ENCODE measurements at places on chromosomes 6 and 20. TPM values are rescaled to one million over a fixed set of nuclear protein-coding genes. Genes with fewer than 3 reads are reported as not detected.

The LY6G6D gene
- total RNA-seq, result not detected

The TRDN gene
- under 0.01 TPM for total RNA-seq

The COX7A2 gene
- total RNA-seq, result 247 TPM

The FERMT1 gene
- total RNA-seq, result 1.2 TPM

The RPP21 gene
- 23.2 TPM for total RNA-seq

The ZSCAN23 gene
- total RNA-seq, result 11.0 TPM

The YTHDF1 gene
- 20.4 TPM for total RNA-seq

The FAM83C gene
- not detected for total RNA-seq

The PTCHD4 gene
- total RNA-seq, result 28.1 TPM

The PRR18 gene
- under 0.01 TPM for total RNA-seq

The RAET1G gene
- total RNA-seq, result not detected

The ALDH8A1 gene
- total RNA-seq, result 3.3 TPM

The MAP7 gene
- total RNA-seq, result 5.7 TPM

The SIRPB2 gene
- total RNA-seq, result 0.82 TPM

The CTAGE9 gene
- not detected for total RNA-seq

The TRIM10 gene
- total RNA-seq, result under 0.01 TPM

The IPCEF1 gene
- total RNA-seq, result 10.6 TPM

The ZSCAN16 gene
- total RNA-seq, result 14.3 TPM

The PLN gene
- 0.82 TPM for total RNA-seq

The SPATS1 gene
- total RNA-seq, result 0.41 TPM

The SPINT4 gene
- not detected for total RNA-seq

The EMILIN3 gene
- total RNA-seq, result 1.6 TPM

The BPI gene
- total RNA-seq, result under 0.01 TPM

The PRDM1 gene
- 1.6 TPM for total RNA-seq

The ABHD16B gene
- total RNA-seq, result not detected

The SALL4 gene
- 0.41 TPM for total RNA-seq

The PFDN6 gene
- 31.0 TPM for total RNA-seq

The SRXN1 gene
- total RNA-seq, result 12.6 TPM

The CCDC167 gene
- total RNA-seq, result 17.5 TPM

The MICB gene
- total RNA-seq, result 0.41 TPM

The SPEF1 gene
- 0.41 TPM for total RNA-seq

The ZFP57 gene
- not detected for total RNA-seq

The LINC00237 gene
- 0.82 TPM for total RNA-seq

The ITCH gene
- 102 TPM for total RNA-seq

The SASH1 gene
- 23.2 TPM for total RNA-seq

The HLA-DRA gene
- 2.0 TPM for total RNA-seq

The GNMT gene
- total RNA-seq, result not detected

The INSM1 gene
- total RNA-seq, result 8.6 TPM

The CAGE1 gene
- total RNA-seq, result not detected

The OLIG3 gene
- not detected for total RNA-seq

The ACTL10 gene
- total RNA-seq, result 0.82 TPM

The SIRPB1 gene
- total RNA-seq, result 0.41 TPM

The PERP gene
- total RNA-seq, result 1.6 TPM

The TSBP1 gene
- total RNA-seq, result not detected

The BANF2 gene
- total RNA-seq, result not detected

The SLC22A2 gene
- 0.82 TPM for total RNA-seq

The SCRT2 gene
- total RNA-seq, result 1.6 TPM

The MUC22 gene
- total RNA-seq, result not detected

The SAMD3 gene
- 18.3 TPM for total RNA-seq

The GGT7 gene
- total RNA-seq, result 13.5 TPM

The TJAP1 gene
- total RNA-seq, result 2.9 TPM

The TREM1 gene
- total RNA-seq, result not detected

The ESR1 gene
- under 0.01 TPM for total RNA-seq

The NECAB3 gene
- total RNA-seq, result 33.8 TPM
